ACHN (cell line): ENCODE measurements at places on chromosomes 13 and 19.
A peak's percentile ranks its signal among the peaks of the same experiment; 100 is the strongest.

DNA sequence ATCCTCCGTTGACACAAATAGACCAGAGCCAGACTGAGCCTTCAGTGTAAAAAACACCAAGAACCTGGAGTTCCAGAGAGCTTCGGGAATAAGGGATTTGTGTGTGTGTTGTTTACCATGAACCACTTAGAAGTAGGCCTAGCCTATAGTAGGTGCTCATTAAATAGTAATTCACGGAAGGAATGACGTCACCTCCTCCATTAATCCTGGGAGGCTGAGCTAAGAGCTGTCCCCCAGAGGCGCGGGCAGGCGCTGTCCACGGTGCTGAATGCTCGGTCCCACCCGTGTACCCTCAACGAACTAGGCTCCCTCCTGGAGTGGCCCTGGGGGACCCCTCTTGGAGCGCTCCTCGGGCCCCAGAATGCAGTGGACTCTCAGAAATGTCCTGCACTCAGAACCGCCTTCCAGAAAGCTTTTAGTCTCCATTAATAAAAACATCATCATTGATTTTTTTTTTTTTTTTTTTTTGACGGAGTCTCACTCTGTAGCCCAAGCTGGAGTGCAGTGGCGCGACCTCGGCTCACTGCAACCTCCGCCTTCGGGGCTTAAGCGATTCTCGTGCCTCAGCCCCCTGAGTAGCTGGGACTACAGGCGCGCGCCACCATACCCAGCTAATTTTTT is 6.5 kb downstream of the UNC13A start:
- peak; percentile 57 for DNase-seq

- DNase-seq = no peak
These were observed 106.6 kb downstream of the COL4A1 start for GRCh38 chr13:110200276-110200870.

DNA sequence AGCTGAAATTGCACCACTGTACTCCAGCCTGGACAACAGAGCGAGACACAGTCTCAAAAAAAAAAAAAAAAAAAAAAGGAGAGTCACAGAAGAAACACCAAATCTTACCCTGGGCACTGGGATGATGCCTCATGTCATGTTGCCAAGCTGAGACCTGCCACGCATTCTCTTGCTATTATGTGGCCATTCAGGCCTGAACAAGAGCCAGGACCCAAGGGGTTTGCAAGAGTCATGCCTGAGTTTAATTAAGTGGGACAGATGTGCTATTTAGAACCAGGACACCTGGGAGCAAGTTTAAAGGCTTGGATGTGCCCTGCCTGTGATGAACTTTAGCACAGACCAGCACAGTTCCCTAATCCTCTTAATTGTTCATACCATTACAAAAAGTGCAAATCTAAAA is 9.8 kb downstream of the PNMA8A start:
- no peak for DNase-seq

- peak; percentile 16 for DNase-seq
These were observed 23.1 kb upstream of the ZNF846 start for GRCh38 chr19:9791552-9792205.

- DNase-seq = peak; percentile 24
These were observed 419.8 kb downstream of the SLITRK6 start for GRCh38 chr13:85379433-85379832.

GRCh38 chr13:52348983-52349780 is 56.8 kb downstream of the THSD1 start:
- peak; percentile 67 for DNase-seq

DNA sequence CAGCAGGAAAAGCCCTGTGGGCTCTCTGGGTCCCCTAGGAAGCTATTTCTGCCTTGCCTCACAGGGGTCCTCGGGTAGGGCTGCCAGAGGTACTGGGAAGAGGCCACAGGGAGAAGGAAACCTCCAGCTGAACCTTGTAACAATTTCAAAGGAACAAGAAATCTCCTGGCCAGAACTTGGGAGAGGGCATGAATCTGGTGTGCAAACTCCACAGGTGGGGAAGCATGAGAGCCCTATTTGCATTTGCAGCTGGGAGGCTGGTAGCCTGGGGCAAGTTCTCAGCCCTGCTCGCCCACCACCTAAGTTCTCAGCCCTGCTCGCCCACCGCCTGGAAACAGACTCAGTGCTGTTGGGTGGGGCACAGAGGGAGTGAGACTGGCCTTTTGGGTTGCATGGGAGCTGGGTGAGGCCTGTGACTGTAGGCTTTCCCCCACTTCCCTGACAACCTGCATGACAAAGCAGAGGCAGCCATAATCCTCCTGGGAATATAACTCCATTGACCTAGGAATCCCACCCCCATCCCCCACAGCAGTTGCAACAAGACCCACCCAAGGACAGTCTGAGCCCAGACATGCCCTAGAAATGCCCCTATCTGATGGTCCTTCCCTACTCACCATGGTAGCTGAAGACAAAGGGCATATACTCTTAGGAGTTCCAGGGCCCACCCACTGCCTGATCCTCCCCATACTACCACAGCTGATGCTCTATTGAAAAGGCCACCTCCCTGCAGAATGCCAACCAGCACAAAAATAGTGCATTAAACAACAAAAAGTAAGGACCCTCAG is 11.7 kb downstream of the UGGT2 start:
- DNase-seq = no peak
